CD4-positive, alpha-beta T cell treated with Interleukin-2 at 100 ng/mL for 4 hours (primary cell): ENCODE measurements at places on chromosomes 7 and 10.
A peak's percentile ranks its signal among the peaks of the same experiment; 100 is the strongest.

DNA sequence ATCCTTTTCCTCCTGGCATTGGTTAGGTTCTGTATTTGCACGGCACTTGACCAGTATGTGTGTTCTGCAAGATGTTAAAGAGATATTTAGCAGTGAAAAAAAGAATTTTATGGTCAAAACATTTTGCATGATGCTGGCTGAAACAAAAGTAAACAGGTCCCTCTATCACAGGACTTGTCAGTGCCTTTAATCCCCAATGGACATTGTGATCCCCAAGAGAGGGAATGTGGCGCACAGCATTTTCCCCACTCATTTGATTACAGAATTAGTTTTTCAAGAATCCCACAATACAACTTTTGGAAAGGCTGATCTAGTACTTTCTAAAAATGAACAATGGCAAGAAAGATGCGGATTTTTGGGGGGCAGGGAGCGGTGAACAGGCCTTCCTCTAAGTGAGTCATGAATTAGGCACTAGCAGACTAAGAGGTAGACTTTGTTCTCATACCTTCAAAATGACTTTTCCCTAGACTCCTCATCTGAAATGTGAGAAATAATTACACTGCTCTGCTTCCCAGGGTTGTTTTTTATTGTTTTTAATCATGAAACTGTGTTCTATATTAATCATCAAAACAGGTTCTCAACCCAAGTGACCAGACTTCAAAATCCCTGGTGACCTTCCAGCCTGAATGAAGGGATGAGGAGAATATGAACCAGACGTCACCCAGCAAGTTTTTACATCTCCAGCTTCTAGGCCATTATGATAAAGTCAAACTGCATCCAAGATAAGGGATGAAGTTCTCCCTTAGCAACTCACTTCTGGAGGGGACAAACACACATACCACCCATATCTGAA is 8.6 kb downstream of the FBXW4 start:
- no peak for DNase-seq

DNA sequence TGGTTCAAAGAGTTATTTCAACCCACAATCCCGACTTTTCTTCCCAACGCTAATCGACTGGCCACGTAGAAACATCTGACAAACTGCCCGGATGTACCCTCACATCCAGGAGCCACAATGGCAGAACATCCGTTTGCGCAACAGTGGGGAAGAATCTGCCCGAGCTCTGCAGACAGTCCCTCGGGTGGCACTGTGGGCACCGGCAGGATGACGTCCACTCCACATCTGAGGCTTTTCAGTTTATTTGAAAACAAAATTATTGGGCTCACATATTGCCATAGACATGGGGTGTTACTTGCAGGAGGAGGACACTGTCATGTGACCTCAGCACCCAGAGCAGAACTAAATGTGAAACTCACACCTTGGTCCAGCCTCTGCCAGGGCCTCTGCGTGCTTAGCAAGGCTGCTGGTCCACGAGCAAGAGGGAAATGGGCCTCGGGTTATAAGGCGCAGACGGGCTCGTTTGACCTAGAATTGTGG is 84.1 kb downstream of the MKI67 start:
- peak; percentile 25 for DNase-seq

DNA sequence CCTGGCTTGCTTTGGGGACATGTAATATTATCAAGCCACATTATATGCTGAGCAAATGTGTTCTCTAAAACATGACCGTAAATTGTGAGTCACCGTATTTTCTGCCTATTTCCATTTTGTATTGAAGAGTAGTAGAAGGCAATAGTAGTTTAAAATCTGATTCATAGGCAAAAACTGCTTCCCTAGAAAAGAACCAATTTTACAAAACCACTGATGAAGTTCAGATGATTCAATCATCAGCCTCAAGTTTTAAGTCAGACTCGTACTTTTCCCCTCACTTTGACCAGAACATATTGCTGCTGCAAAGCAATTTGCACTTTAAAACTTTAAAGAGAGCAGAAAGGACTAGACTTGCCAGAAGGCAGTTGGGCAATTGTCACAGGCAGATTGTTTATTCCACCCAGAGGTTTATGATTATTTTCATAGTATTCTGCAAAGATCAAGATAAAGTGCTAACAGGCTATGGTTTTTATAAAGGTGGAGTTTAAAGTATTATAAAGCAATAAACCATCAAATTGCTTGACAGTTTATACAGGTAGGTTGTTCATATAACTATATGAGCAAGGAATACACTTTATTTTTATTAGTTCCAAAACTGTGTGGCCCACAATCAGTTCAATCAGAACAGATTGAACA is 168.2 kb downstream of the ETV1 start:
- no peak for DNase-seq

GRCh38 chr7:133044722-133045473 is 37.0 kb downstream of the CHCHD3 start:
- DNase-seq = no peak

GRCh38 chr7:70266186-70266585 is 667.9 kb downstream of the AUTS2 start:
- DNase-seq = no peak
